ENCODE measurements at places on chromosomes 1 and 21.

DNA sequence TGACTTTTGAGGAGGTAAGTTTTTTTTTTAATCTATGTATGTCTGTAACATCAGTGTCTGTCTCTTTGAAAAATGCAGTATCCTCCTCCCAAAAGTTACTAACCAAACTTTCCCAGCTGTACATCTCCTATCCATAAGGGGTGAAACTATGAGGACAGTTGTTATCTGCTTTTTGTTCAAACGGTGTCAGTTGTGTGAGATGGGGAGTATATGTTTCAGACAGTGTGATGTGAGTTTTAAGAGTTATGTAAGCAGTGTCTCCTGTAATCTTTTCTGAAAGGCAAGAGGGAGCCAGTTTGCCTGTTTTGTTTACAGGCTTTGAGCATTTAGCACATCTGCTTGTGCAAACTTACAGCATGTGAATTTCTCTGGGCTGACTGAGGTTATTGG lies 34.8 kb upstream of the CACYBP start:
- DNase-seq = no peak

- no peak for DNase-seq
Measured at GRCh38 chr1:199073166-199073565, 434.3 kb downstream of the PTPRC start.

- DNase-seq = no peak
Measured at GRCh38 chr1:61439234-61439633, 285.7 kb downstream of the TM2D1 start.

GRCh38 chr1:117025568-117025967 lies 24.0 kb downstream of the CD101 start:
- no peak for DNase-seq

GRCh38 chr1:42759114-42759513 lies 7.7 kb downstream of the P3H1 start:
- DNase-seq = no peak

GRCh38 chr21:16185766-16186165 lies 456.0 kb downstream of the USP25 start:
- no peak for DNase-seq

All from left ventricle myocardium inferior (tissue), 1 donor.